ENCODE measurements at places on chromosomes 2 and 18. TPM values are rescaled to one million over a fixed set of nuclear protein-coding genes. Genes with fewer than 3 reads are reported as not detected.

Gene CCL20
- 2.1 TPM for total RNA-seq

Gene WDFY1
- total RNA-seq: 41.7 TPM

Gene HRH4
- 0.39 TPM for total RNA-seq

Gene MLPH
- 7.3 TPM for total RNA-seq

Gene SP3
- total RNA-seq: 72.3 TPM

Gene C2orf80
- total RNA-seq: not detected

Gene RNPEPL1
- 69.9 TPM for total RNA-seq

Gene DAPL1
- not detected for total RNA-seq

Gene TLX2
- total RNA-seq: not detected

Gene MROH2A
- not detected for total RNA-seq

Gene REG3G
- total RNA-seq: not detected

Gene GDF7
- 1.2 TPM for total RNA-seq

Gene LBX2
- total RNA-seq: 2.6 TPM

Gene SCYGR8
- total RNA-seq: not detected

Gene MGAT5
- 37.5 TPM for total RNA-seq

Gene HTR2B
- 2.2 TPM for total RNA-seq

Gene SLC66A2
- 85.9 TPM for total RNA-seq

Gene CLASP1
- total RNA-seq: 64.4 TPM

Gene THADA
- 38.0 TPM for total RNA-seq

Gene EN1
- 4.4 TPM for total RNA-seq

Gene TOGARAM2
- total RNA-seq: 0.39 TPM

Gene CMPK2
- 8.7 TPM for total RNA-seq

Gene CASP10
- total RNA-seq: 10.7 TPM

Gene KLHL14
- 0.45 TPM for total RNA-seq

Gene VIL1
- 0.55 TPM for total RNA-seq

Gene LIMS2
- 70.6 TPM for total RNA-seq

Gene CEP76
- total RNA-seq: 8.2 TPM

Gene ALPI
- total RNA-seq: 0.71 TPM

Gene CNTNAP5
- total RNA-seq: not detected

Gene CLEC4F
- 0.48 TPM for total RNA-seq

Gene ST8SIA3
- not detected for total RNA-seq

Gene HOXD13
- total RNA-seq: 1.1 TPM

Gene ANO7
- 1.7 TPM for total RNA-seq

Gene RAD51AP2
- not detected for total RNA-seq

Gene GLB1L
- total RNA-seq: 13.5 TPM

Gene HOXD4
- 4.1 TPM for total RNA-seq

Gene TMEFF2
- not detected for total RNA-seq

Gene SCYGR4
- not detected for total RNA-seq

Gene MYOM1
- total RNA-seq: 3.9 TPM

All from mesenteric fat pad (tissue), 1 donor.